ENCODE measurements at places on chromosomes 2 and 18.

- DNase-seq, result no peak
These were observed 27.7 kb downstream of the TSN start for GRCh38 chr2:121783180-121783579.

DNA sequence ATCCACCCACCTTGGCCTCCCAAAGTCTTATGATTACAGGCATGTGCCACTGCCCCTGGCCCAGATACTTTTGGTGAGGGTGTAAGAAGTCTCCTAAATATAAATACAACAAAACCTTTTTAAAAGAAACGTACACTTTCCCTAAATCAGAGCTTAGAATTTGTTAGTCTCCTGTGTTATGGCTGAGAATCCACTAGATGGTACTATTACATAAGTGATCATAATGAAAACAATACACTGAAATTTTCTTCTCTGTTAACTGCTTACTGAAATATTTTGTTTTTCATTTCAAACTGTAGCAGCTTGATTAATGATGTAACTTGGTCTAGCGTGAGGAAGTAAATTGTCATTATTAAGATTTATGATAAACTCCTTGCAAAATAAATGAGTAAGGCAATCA, 74.8 kb upstream of the FAM98A start:
- DNase-seq, result no peak

DNA sequence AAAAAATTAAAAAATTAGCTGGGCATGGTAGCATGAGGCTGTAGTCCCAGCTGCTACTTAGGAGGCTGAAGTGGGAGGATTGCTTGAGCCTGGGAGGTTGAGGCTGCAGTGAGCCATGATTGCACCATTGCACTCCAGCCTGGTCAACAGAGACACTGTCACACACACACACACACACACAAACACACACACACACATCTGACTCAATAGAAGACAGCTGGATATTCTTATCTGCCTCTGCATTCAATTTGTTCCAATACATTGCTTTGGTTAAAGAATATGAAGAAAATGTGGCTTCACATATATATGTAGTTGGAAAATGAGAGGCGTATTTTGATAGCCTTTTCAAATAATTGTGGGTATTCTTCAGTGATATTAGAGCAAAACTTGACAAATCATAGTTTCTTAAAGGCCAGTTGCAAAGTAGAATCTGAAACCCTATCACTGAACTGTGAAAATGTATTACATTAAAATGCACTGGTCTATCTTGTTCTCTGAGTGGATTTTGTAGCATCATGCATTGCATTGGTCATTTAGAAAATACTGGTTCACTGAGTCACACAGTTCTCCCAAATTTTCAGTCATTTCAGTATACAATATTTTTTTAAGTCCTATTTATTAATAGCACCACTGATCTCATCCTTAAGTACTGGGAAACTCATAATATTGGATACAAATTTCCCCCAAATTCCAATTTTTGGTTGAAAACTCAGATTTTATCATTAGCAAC, 140.9 kb downstream of the MCFD2 start:
- DNase-seq, result no peak

- DNase-seq, result no peak
These were observed 1210.5 kb upstream of the GYPC start for GRCh38 chr2:125445495-125445894.

- DNase-seq, result no peak
These were observed 2.7 kb downstream of the FAM228B start for GRCh38 chr2:24125956-24126355.

- no peak for DNase-seq
These were observed 33.3 kb downstream of the NAB1 start for GRCh38 chr2:190682168-190682567.

- DNase-seq, result no peak
These were observed 6.5 kb upstream of the KCNG2 start for GRCh38 chr18:79790996-79791972.

DNA sequence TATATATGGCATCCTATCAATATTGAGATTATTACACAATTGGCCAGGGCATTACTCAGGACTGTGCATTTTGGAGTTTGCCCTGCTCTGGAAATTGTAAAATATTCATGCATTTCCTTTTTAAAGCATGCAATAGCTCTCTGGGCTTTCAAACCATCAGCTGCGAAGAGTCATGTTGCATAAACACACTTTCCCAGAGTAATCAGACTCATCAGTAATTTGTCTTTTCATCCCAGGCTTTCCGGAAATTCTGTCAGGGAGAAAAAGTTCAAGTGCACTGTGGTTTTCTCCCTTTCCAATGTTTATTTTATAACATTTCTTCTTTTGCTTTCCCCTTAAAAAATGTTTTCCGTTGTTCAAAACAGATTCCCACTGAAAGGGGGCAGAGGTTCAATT, 38.9 kb upstream of the FHL2 start:
- DNase-seq, result no peak

DNA sequence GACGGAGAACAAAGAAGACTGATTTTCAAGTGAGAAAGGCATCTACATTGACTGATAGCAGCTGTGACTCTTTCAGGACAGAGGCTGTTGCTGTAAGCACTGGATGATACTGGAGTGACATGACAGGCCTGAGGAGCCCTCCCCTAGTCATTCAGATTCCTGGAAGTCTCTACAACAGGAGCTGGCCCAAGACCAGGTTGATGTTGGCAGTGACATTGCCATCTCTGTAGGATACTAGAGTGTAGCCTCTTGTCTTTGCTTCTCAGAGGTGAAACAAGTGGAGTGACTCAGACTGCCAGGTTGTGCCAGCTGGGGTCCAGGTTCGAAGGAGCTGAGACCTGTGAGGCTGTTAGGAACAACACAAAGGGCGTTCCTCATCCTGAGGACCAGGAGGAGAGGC, 44.7 kb upstream of the SH3RF3 start:
- DNase-seq, result no peak

DNA sequence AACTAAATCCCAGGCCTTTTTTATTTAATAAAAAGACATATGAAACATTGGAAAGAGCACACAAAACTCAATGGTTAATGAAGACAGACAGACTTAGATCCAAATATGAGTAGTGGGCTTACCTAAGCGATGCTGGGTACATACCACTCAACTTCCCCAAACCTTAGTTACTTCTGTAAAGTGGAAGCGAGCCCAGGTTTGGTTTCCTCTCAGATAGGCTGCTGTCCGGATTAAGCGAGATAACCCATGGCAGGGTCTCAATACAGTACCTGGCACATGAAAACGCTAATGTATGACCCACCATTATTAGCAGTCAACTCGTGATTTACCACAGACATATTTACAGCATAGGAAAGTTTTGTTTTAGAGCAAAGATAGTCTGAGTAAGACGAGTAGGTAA, 21.6 kb downstream of the MBOAT2 start:
- no peak for DNase-seq

DNA sequence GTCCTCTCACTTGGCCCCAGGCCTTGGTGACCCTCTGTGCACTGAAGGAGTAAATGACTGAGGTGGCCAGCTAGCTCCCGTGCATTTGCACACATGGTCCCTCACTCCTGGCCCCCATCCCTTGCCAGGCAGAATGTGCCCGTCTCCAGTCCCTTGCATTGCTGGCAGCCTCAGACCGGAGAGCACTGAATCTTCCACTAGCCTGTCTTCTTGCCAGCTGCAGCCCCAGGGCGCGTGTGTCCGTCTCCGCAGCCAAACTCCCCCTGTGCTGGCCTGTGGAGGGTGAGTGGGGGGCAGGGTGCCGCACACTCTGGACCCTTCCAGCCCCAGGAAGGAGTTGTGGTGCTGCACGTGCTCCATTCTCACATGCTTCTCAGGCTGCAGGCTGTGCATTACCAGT, 35.9 kb downstream of the INPP4A start:
- no peak for DNase-seq

DNA sequence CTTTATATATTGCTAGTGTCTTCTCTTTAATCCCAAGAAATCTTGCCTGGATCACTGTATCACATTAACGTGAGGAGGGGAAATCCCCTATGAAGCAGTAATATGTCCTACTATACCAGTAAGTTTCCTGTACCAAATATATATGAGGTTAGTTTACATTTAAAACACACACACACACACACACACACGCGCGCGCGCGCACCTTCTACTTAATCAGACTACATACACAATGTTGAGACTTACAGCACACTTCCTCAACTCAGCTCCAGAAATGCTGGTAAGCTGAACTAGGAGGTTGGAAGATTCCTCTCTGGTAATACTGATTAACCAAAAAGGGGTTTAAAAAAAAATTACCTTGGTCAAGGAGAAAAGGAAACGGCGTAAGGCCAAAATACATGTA, 49.3 kb downstream of the USP34 start:
- no peak for DNase-seq

DNA sequence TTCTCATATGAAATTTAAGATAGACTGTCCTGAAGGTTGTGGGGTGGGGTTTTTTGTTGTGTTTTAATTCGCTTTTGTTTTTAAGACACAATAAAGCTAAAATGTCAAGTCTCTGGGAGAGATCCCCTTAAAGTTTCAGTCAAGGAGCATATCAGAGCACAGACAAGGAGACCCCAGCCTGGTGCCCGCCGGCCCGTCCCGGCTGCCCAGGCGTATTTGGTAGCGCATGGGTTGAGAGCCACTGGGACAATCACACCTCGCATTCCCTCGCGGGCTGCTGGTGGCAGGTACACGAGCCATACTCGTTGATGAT, 2.6 kb downstream of the LRRTM1 start:
- no peak for DNase-seq

GRCh38 chr2:233331536-233331935, 22.8 kb upstream of the DGKD start:
- DNase-seq, result no peak

GRCh38 chr2:126899616-126900185, 1.0 kb downstream of the TEX51 start:
- DNase-seq, result no peak

DNA sequence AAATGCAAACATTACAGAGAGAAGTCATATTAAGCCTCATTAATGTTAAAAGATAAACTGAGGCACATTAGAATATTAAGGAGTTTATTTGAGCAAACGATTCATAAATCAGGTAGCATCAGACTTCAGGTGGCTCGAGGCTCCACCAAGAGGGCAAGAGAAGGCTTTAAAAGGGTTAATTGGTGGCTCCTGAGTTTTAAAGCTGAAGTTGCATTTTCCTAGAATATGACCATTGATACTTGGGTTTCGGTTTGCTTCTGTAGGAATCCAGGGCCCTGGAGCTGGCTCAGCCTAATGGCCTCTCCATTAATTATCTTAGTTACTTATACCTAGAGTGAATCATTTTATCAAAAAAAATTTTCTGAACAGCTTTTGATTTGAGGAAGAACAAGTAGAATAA, 123.7 kb upstream of the NABP1 start:
- DNase-seq, result no peak

- no peak for DNase-seq
These were observed 81.6 kb upstream of the TMEM17 start for GRCh38 chr2:62587592-62587991.

- DNase-seq, result no peak
These were observed 43.4 kb downstream of the THUMPD2 start for GRCh38 chr2:39735648-39736047.

- peak; percentile 44 for DNase-seq
These were observed 49.4 kb downstream of the TMEM178A start for GRCh38 chr2:39715095-39715494.

GRCh38 chr2:938181-939005, 12.3 kb upstream of the SNTG2 start:
- DNase-seq, result no peak

DNA sequence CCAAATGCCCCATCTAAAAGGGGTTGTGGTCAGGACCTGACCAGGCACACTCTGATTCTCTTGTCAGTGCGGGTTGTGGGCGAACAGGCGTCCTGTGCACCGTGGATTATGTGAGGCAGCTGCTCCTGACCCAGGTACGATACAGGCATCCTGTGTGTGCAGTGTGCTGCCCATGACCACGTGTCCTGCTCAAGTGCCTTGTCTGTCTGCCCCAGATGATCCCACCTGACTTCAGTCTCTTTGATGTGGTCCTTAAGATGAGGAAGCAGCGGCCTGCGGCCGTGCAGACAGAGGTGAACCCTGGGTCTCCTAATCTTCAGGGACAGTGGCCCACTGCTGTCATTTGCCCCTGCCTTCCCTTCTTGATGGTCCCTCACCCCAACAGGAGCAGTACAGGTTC, 14.6 kb downstream of the PTPN18 start:
- no peak for DNase-seq

DNA sequence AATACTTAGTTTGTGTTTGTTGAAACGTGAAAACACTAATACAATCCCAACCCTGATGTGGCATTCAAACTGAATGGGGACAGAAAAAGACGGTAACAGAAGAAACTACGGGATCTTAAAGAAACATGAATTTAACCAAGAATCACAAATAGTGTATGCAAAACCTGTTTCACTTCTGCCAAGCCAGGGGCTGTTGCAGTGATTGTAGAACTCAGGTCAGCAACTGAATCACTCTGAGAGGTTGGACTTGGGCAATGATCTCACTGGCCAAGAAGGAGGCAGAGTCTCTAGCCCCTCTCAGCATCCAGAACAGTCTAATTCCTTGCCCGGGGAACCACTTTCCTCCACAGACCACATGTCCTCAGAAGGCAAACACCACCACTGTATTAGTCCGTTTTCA, 54.9 kb upstream of the CRIM1 start:
- DNase-seq, result no peak

DNA sequence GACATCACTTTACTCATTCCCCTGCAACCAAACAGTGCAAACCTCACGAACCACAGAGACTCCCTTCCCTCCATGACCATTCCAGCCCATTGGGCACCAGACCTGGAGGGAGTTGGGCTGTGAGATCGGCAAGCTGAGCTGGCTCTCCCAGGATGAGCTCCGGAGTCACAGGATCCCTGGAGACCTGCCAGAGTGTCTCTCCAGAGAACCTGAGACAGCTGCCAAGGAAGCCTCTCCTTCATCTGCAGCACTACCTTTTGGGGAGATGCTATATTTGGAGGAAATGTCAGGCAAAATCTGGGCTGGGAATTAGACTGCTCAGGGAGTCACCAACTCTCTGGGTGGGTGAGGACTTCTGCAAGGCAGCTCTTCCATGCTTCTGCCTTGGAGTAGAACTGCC, 417.4 kb downstream of the TNS1 start:
- DNase-seq, result no peak

DNA sequence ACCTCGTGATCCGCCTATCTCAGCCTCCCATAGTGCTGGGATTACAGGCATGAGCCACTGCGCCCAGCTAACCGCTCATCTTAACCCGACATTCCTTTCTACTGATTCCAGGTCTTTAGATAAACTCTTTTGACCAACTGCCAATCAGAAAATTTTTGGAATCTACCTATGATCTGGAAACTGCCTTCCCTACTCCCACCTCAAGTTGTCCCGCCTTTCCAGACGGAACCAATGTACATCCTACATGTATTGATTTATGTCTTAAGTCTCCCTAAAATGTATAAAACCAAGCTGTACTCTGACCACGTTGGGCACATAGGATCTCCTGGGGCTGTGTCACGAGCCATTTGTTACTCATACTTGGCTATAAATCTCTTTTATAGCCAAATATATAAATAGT, 3.2 kb upstream of the NEU2 start:
- DNase-seq, result no peak

Data from frontal cortex (tissue), 4 donors.